ENCODE measurements at places on chromosomes 1 and 21. TPM values are rescaled to one million over a fixed set of nuclear protein-coding genes. Genes with fewer than 3 reads are reported as not detected.

GRCh38 chr21:45449658-45450422, 44.9 kb downstream of the COL18A1 start:
- no peak for DNase-seq
- H3K27me3 ChIP-seq: no peaks in the 10 kb centered on the region
- no peak overlapping the region for H3K27ac ChIP-seq
- H3K4me1 ChIP-seq: no peaks in the 10 kb centered on the region
- no peak overlapping the region for H3K4me3 ChIP-seq

GRCh38 chr1:21320410-21321108, 30.3 kb upstream of the ECE1 start:
- peaks cover 41% of the 10 kb centered on the region for H3K36me3 ChIP-seq
- H3K27ac ChIP-seq: peak overlapping the region; percentile 12
- DNase-seq: no peak
- no peak overlapping the region for H3K4me3 ChIP-seq
- H3K4me1 ChIP-seq: peaks cover 3% of the 10 kb centered on the region
- H3K27me3 ChIP-seq: no peaks in the 10 kb centered on the region

DNA sequence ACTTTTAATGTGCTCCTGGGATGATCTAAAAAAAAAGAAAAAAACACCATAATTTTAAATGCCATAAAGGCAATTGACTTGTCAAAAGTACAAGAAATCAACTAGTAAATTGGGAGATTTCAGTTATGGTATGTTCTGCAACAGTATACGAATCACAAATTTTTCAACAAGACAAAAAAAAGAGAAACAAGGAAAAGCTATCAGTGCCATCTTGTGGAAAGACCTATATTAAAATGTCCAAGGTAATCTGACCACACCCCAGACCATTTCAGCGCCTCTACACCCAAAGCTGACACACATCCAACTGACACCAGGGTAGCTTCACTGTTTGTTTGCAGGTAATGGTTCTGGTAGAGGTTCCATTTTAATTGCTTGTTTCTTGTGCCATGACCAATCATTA, 5.0 kb upstream of the DUSP23 start:
- no peak overlapping the region for H3K27ac ChIP-seq
- H3K36me3 ChIP-seq: no peaks in the 10 kb centered on the region

DNA sequence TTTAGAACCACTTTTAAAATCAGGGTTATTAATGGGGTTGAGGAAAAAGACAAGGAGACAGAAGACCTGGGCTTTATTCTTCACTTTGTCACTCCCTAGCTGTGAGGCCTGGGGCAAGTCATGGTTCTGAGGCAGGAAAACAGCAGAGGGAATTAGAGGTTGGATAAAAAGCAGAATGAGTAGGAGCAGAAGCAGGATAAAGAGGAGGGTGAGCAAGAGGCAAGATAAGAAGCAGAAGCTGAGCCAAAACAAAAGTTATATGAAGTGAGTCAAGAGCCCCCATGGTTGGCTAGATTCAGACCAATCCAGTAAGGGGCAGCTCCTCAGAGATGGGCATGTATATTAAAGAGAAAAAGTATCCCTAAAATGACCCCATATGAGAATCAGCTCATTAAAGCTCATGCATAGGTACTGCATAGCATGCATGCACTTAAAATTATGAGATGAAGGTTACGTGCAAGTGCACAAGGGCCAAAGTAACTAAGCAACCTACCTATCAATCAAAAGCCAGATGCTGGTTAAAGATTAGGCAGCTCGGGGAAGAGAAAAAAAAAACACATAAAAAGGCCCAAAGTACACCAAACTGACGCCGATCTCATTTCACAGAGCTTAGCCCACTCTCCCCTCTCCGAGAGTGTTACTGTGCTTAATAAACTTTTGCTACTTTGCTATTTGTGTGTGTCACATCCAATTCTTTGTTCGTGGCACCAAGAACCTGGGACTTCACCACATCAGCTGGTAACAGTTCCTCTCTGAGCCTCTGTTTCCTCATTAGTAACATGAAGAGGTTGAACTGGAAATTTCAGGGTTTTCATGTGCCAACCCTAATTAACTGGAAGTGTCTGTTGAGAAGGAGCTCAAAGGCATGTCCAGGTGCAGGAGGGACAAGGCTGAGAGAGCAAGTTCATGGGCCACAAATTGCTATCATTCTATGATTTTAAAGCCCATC, 2.2 kb downstream of the AVPR1B start:
- no peak for DNase-seq
- peaks cover 7% of the 10 kb centered on the region for H3K27me3 ChIP-seq
- no peak overlapping the region for H3K27ac ChIP-seq
- H3K4me3 ChIP-seq: no peak overlapping the region
- H3K36me3 ChIP-seq: no peaks in the 10 kb centered on the region

- no peak for DNase-seq
- peaks cover 5% of the 10 kb centered on the region for H3K4me1 ChIP-seq
- H3K27me3 ChIP-seq: no peaks in the 10 kb centered on the region
- no peak overlapping the region for H3K27ac ChIP-seq
- H3K4me3 ChIP-seq: no peak overlapping the region
Measured at GRCh38 chr1:22808186-22808675, 97.6 kb downstream of the EPHB2 start.

LMX1A gene
- 0.39 TPM for polyA plus RNA-seq

OR2L5 gene
- not detected for polyA plus RNA-seq

IARS2 gene
- 85.7 TPM for polyA plus RNA-seq
